ENCODE measurements at places on chromosomes 7 and 10.

DNA sequence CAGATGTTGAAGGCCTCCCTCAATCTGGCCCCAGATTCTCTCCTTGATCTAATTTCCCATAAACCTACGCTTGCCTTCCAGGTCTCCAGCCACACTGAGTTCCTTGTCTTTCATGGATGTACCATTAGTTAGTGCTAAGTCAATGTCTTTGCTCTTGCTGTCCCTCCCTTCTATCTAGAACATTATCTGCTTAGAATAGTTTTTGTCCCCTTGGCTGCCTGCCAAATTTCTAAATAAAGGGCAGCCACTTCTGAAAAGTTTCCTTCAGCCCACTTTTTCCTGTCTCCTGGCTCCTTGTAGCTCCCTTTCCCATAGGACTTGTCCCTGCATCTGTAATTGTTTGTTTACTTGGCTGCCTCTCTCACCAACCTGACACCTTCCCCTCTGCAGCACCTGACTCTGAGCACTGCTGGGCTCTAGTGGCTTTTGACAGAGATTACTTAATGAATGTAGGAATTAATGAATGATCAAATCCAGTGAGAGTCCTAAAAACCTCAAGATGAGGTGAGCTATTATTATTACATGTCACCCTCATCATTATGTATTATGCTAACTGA, 58.3 kb downstream of the CXCL12 start:
- no peak for DNase-seq

GRCh38 chr10:67669978-67670377, 26.0 kb downstream of the CTNNA3 start:
- no peak for DNase-seq

- DNase-seq: no peak
These were observed 7.0 kb upstream of the SERPINE1 start for GRCh38 chr7:101119876-101120275.

- DNase-seq: no peak
These were observed 25.4 kb downstream of the BTBD16 start for GRCh38 chr10:122296363-122297120.

DNA sequence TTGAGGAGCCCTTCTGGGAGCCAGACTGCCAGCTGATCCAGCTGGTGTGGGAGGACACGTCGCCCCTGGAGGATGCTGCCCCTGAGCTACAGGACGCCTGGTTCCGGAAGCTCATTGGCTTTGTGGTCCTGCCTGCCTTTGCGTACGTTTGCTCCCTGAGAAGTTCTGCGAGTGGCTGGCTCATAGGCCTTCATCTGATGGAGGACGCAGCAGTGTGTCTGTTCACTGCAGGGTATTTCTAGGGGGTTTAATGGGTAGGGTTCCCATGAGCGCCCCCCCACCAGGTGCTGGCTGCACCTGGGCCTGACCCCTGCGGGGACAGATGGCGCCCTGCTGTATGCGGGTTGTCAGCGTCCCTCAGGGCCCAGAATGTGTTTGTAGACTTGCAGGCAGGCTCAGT, 5.0 kb downstream of the PAOX start:
- DNase-seq: no peak

GRCh38 chr10:53606981-53607380, 834.4 kb upstream of the MBL2 start:
- DNase-seq: no peak

- no peak for DNase-seq
These were observed 124.6 kb upstream of the MBL2 start for GRCh38 chr10:52897162-52897561.

GRCh38 chr7:97118306-97118917, 914 bp downstream of the SDHAF3 start:
- DNase-seq: no peak

GRCh38 chr7:22979861-22980260, 34.1 kb downstream of the HYCC1 start:
- DNase-seq: no peak

GRCh38 chr7:149791-150636, 42.4 kb upstream of the FAM20C start:
- DNase-seq: no peak

DNA sequence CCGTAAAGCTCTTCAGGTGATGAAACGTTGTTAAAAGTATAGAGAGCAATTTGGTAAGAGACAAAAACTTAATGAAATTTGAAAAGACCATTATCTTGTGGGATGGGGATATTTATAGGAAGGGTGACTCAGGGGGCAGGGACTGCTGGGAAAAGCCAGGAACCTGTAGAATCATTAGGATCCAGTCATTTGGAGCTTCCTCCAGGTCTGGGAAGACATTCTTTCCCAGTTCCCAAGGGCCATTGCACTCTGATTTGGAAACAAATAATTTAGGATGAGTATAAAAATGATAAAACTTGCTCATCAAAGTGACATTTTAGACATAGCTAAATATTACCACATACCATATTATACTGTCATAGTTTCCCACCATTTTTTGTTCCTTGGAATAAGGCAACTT, 143.9 kb downstream of the PFKFB3 start:
- no peak for DNase-seq

- DNase-seq: no peak
These were observed 35.0 kb downstream of the IQUB start for GRCh38 chr7:123499211-123499970.
